ENCODE measurements at places on chromosomes 16 and 17.

- DNase-seq: no peak
Observed at GRCh38 chr16:88976366-88977017, 515 bp downstream of the CBFA2T3 start.

- peak; percentile 81 for DNase-seq
Observed at GRCh38 chr16:20806168-20807050, at the start of the genes ERI2 and REXO5. Gene ERI2, minus strand, starts transcription at chr16:20806472. Its CDS starts 42 bp downstream, at chr16:20806430. Gene REXO5, plus strand, starts transcription at chr16:20806527. Its CDS starts 427 bp downstream, at chr16:20806954.

DNA sequence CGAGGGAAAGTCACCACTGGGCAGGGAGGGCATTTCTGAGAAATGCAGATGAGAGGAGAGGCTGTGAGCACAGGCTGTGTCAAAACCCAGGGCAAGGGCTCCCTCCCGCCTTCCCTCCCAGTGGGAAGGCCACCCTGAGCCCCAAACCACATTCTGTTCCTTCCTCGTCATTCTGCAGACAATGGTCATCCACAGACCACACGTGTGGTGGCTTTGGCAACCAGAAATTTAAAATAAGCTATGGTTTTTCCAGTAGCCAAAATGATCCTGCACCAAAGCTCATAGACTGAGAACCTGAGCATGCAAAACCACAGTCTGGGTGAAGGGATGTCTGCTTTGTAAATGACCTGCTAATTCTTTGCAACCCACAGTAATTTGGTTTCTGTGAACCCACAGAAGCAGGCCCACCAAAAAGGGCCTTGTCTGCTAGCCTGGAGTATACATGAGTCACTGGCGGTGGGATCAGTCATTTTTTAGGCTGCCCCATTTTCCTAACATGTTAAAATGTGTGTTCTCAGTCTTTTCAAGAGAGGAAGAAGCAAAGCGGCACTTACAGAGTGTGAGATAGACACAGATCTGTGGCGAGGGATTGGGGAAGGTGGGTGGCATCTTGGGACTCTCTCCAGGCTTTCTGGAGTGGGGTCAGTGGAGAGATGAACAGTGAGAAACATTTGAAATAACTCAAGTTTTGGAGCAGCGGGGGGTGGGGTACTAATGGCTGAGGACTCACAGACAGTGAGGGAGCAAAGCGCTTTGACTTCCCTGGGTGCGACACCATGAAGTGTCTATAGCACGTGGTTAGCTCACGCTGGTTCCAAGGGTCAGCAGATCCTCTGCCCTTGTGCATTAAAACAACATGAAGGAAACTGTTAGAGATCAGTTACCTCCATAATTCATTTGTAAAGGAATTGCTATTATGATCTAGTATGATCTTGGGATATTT lies 20.5 kb downstream of the GRB7 start:
- peak; percentile 65 for DNase-seq

GRCh38 chr17:32111141-32111771 lies 31.0 kb upstream of the RHOT1 start:
- DNase-seq: peak; percentile 37

GRCh38 chr17:69060822-69061221 lies at the start of gene ABCA9:
Gene ABCA9, minus strand, starts transcription at chr17:69060927. Its CDS starts 9,801 bp downstream, at chr17:69051126.
- no peak for DNase-seq

GRCh38 chr16:86553356-86553755 lies 1.7 kb downstream of the MTHFSD start:
- no peak for DNase-seq

GRCh38 chr16:17162560-17162959 lies 308.2 kb downstream of the XYLT1 start:
- DNase-seq: no peak

DNA sequence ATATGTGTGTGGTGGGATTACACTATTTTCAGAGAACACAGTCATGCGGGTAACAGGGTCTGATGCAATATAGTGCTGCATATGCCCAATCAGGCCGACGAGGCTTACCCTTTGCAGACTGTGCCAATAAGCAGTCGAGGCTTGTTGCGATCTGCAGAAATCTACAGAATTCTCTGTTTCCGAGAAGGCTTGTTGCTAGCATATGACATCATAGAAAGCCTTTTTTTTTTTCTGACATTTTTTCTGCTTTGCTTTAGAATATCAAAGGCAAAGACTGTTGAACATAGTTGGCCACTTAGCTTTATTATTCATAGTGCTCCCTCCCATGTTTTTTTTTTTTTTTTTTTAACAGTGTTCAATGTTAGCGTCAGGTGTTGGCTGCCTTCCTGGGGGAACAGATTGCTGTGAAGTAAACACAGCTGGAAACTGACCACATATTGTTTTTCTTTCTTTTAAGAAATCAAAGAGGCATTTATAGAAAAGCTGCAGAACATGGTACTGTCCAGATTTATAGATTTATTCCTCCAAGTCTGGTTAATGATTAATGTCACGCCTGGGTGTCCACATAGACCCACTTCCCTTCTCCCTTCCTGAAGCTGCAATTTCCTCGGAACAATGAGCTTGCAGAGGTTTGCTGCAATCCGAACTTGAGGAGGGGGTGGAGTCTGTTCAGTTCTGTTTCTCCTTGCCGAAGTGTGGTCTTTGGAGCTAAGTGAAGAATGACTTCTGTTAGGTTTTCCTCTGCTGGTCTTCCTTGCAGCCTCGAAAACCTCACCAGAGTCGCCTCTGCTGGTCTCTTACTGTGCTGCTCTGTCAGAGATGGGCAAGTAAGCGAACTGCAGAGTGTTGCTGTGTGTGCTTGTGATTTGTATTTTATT lies 87.3 kb downstream of the MAP2K6 start:
- DNase-seq: peak; percentile 46

GRCh38 chr16:89386306-89387185 lies 103.8 kb downstream of the ANKRD11 start:
- no peak for DNase-seq

DNA sequence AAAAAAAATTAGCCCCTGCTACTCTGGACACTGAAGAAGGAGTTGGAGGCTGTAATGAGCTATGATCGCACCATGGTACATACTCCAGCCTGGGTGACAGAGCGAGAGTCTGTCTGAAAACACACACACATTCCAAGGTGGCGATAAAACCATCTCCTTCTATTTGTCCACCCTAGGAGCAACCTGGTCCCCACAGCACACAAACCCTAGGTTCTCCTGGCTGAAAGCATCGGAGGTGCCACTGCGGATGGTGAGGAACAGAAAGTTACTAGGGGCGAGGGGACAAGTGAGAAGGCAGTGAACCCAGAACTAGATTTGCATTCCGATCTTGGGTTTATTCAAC lies 1.4 kb upstream of the ECI1 start:
- DNase-seq: no peak

- DNase-seq: peak; percentile 46
Observed at GRCh38 chr16:8905168-8905762, 23.1 kb downstream of the LITAFD start.

- no peak for DNase-seq
Observed at GRCh38 chr17:39729280-39729851, 966 bp downstream of the MIEN1 start.

- no peak for DNase-seq
Observed at GRCh38 chr17:63490329-63490728, 13.5 kb downstream of the ACE start.

- no peak for DNase-seq
Observed at GRCh38 chr16:66265556-66266141, 100.8 kb upstream of the CDH5 start.

GRCh38 chr16:5036228-5037156 lies 2.8 kb upstream of the NAGPA start:
- DNase-seq: no peak

DNA sequence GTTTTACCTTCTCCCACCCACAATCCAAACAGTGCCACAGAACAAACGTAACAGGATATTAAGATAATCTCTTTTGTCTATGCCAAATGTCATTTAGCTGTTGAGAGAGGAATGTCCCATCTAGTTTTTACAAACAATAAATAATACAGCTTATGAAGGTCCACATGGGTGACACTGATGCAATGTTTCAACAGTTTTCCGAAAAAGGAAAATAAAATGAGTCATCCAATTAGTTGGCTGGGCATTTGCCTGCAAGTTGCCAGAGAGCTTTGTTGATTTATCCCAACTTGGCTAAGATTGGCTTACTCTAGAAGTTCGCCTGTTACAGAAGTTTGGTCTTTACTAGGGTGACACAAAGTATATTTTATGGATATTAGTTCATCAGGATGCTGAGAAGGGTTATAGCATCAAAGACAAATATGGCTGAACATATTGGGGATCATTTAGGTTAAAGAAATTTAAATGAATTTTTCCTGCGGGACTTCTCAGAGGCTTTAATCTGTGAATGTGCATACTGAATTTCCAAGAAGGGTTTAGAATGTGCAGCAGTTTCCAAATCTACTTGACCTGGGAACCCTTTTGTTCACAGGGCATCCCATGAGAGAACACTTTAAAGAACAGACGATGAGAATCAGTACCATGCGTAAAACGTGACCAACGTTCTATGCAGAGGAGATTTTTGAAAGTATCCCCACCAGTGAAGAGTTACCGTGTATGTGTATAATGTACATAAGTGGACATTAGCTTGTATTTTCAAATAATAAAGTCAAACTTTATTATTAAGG lies 73.1 kb downstream of the CDH13 start:
- DNase-seq: no peak

- DNase-seq: no peak
Observed at GRCh38 chr16:78269256-78269655, 169.8 kb downstream of the WWOX start.
